Esophagus squamous epithelium (tissue), 5 donors: ENCODE measurements at places on chromosomes 6 and 20.
A peak's percentile ranks its signal among the peaks of the same experiment; 100 is the strongest.

DNA sequence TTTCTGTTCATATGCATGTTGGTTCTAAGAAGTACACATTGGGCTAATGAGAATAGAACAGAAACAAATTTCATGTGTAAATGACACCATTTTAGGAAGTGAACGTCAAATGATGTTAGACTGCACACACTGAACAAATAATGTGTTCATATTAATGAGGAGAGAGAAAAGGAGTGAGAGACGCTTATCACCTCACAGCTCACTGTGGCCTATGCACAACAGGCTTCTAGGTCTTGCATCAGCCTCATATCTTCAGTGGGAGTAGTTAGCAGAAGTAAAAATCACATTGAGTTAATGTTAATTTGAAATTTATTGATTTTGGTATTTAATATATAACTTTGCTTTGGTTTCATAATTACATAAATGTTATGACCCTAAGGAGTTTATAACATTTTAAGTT, 112.8 kb upstream of the FLRT3 start:
- H3K36me3 ChIP-seq = no peaks in the 10 kb centered on the region
- H3K4me1 ChIP-seq = no peaks in the 10 kb centered on the region
- no peak overlapping the region for H3K4me3 ChIP-seq
- no peak for DNase-seq

DNA sequence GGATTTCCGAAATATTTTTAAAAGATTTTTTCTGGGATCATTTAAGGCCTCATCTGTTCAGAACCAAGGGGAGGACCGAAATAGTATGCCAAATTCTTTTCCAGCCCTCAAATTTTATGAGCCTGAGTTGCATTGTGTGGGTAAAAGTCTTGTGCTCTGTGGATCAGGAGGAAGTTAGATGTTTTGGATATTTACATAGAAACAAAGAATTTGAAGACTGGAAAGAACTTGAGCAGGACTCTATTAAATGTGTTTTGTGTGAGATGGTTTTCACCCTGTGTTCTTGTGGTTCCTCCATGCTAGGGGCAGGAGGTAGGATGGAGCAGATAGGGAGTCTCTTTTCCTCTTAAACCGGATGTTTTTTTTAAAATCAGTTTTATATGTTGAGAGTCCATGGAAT, 329.1 kb downstream of the LAMA2 start:
- no peak overlapping the region for H3K27ac ChIP-seq
- no peaks in the 10 kb centered on the region for H3K27me3 ChIP-seq
- DNase-seq = no peak
- no peak overlapping the region for H3K4me3 ChIP-seq
- no peaks in the 10 kb centered on the region for H3K36me3 ChIP-seq

DNA sequence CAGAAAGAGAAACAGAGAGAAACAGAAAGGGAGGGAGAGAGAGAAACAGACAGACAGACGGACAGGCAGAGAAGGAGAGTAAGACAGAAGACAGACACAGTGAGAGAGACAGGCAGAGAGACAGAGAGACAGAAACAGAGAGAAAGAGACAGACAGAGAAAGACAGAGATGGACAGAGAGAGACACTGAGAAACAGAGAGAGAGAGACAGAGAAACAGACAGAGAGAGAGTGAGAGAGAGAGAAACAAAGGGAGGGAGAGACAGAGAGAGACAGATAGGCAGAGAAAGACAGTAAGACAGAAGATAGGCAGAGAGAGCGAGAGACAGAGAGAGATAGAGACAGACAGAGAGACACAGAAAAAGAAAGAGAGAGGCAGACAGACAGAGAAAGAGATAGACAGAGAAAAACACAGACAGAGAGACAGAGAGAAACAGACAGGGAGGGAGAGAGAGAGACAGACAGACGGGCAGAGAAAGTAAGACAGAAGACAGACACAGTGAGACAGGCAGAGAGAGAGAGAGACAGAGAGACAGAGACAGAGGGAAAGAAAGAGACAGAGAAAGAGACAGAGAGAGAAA, 753.4 kb upstream of the DEFB115 start:
- DNase-seq = no peak
- H3K36me3 ChIP-seq = no peaks in the 10 kb centered on the region
- no peak overlapping the region for H3K27ac ChIP-seq
- no peak overlapping the region for H3K4me3 ChIP-seq
- no peaks in the 10 kb centered on the region for H3K27me3 ChIP-seq

DNA sequence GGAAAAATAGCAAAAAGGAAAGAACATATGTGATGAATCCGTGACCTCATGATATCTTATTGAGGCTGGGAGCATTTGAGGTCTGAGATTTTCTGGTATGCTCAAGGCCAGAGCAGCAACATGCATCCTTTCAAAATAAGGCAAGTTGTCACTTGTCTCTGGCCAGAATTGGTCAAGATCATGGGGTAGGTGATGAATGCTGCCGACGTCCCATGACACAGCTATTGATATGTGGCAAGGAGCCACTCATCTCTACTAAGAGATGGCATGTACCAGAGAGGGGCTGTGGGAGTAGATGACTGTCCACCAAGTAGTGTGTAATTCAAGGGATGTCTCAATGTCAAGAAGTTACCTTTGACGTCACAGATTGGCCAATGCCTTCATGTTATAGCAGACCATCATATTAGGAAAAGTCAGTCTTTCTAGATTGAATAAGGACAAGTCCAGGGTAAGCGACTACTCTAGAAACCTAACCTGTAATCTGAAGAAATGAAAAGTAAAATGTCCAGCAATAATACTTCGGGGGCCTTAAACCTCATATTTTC, 527.4 kb downstream of the BMP2 start:
- no peak overlapping the region for H3K27ac ChIP-seq
- H3K36me3 ChIP-seq = no peaks in the 10 kb centered on the region
- no peak overlapping the region for H3K4me3 ChIP-seq
- no peak for DNase-seq

GRCh38 chr20:10673842-10674683, at the start of gene JAG1:
Gene JAG1 (minus strand): TSS chr20:10673999. CDS start chr20:10673530, 469 bp downstream.
- peak within 1 kb of the TSS; percentile 95 for H3K4me3 ChIP-seq
- peaks cover 50% of the 10 kb centered on the region for H3K4me1 ChIP-seq
- peak; percentile 58 for DNase-seq
- peaks cover 7% of the 10 kb centered on the region for H3K36me3 ChIP-seq

- no peaks in the 10 kb centered on the region for H3K4me1 ChIP-seq
- H3K4me3 ChIP-seq = no peak overlapping the region
- no peaks in the 10 kb centered on the region for H3K36me3 ChIP-seq
- H3K27me3 ChIP-seq = peaks cover 3% of the 10 kb centered on the region
- H3K27ac ChIP-seq = no peak overlapping the region
- DNase-seq = no peak
Measured at GRCh38 chr6:45806172-45806571, 209.5 kb downstream of the CLIC5 start.

DNA sequence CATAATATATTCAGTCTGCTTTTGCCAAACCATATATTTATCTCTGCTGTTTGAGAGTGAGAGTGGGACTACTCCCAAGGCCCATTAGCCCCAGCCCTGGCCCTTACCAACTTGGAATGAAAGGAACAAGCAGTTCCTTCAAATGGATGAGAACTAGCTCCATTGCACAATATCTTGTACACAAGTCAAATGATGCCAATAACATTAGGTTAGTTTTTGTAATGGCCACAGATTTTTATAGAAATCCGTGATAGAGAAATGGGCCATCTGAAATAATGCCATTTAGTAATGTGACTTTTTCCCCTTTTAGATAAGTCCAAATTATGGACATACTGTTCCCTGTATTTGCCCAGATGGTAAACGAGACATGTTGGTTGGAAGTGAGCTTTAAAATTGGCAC, 117.0 kb downstream of the MAP3K7 start:
- no peaks in the 10 kb centered on the region for H3K27me3 ChIP-seq
- no peak overlapping the region for H3K4me3 ChIP-seq
- no peaks in the 10 kb centered on the region for H3K4me1 ChIP-seq
- H3K36me3 ChIP-seq = no peaks in the 10 kb centered on the region

GRCh38 chr6:16836144-16836981, 75.1 kb upstream of the ATXN1 start:
- no peaks in the 10 kb centered on the region for H3K27me3 ChIP-seq
- H3K27ac ChIP-seq = peak overlapping the region; percentile 25
- no peaks in the 10 kb centered on the region for H3K4me1 ChIP-seq
- H3K4me3 ChIP-seq = peak overlapping the region; percentile 50
- no peaks in the 10 kb centered on the region for H3K36me3 ChIP-seq

DNA sequence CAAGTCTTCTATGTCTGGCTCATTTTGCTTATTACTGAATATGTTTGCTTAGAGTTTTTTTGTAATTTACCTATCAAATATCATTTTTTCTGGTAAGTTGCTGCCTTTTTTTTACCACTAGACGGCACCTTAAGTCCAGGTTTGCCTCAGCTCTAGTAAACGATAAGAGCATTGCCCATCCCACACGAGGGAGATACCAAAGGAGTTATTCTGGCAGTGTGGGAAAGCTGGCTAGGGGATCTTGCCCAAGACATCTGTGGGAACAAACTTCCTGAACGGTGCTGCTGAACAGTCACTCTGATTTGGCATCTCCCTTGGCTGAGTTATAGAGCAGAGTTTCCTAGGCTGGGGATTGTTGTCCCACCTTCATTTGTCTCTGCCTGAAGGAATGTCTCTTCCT, 306.4 kb downstream of the COL12A1 start:
- no peaks in the 10 kb centered on the region for H3K27me3 ChIP-seq
- no peaks in the 10 kb centered on the region for H3K4me1 ChIP-seq
- H3K36me3 ChIP-seq = no peaks in the 10 kb centered on the region
- DNase-seq = no peak

- peaks cover 14% of the 10 kb centered on the region for H3K4me1 ChIP-seq
- H3K4me3 ChIP-seq = no peak overlapping the region
- no peak for DNase-seq
- no peaks in the 10 kb centered on the region for H3K36me3 ChIP-seq
Measured at GRCh38 chr6:155201461-155202226, 62.2 kb upstream of the CLDN20 start.

DNA sequence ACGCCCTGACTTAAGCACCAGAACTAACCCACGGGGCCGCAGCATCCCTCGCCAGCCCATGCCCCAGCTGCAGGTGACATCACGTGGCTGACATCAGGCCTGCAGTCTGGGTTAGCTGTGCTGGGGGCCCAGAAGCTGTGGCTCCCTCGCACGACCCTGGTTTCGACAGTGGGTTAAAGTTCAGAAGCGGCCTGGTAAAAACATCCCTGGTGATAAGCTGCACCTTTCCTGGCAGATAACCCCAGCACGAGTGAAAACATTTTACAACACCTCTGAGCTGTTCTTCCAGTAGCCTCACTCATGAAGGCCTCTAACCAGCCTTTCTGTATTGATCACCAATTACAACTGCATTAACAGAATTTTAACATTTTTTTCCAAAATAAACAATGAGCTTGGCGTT, 136.4 kb upstream of the RREB1 start:
- H3K4me1 ChIP-seq = peaks cover 10% of the 10 kb centered on the region
- no peaks in the 10 kb centered on the region for H3K36me3 ChIP-seq
- H3K27ac ChIP-seq = peak overlapping the region; percentile 80

- no peak overlapping the region for H3K27ac ChIP-seq
- H3K4me3 ChIP-seq = no peak overlapping the region
- H3K36me3 ChIP-seq = no peaks in the 10 kb centered on the region
- no peaks in the 10 kb centered on the region for H3K27me3 ChIP-seq
Measured at GRCh38 chr6:32581315-32582095, 8.1 kb downstream of the HLA-DRB1 start.

DNA sequence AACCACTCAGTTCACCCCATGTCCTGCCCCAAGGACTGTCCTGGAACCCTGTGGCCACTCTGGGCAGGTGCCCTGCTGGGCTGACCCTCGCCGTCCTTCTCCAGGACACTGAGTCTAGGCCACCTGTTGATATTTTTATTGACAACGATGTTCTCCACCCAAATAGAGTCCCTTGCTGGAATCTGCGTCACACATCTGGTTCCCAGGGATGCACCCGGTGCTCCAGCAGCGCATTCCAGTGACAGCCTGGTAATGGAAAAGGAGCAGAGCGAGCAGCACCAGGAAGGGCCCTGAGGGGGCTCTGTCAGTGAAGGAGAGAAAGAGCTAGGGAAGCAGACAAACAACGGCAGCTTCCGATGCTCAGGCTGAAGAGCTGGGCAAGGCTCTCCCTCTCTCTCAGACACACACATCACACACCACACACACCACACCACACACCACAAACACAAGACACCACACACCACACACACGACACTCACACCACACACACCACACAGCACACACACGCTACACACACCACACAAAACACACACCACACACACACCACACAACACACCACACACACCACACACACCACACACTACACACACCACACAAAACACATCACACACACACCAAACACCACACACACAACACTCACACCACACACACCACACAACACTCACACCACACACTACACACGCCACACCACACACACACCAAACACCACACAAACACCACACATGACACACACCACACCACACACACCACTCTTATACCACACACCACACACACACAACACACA, 117.9 kb upstream of the THBS2 start:
- H3K4me1 ChIP-seq = peaks cover 22% of the 10 kb centered on the region
- H3K27me3 ChIP-seq = peaks cover 4% of the 10 kb centered on the region
- DNase-seq = no peak
- H3K36me3 ChIP-seq = no peaks in the 10 kb centered on the region
- no peak overlapping the region for H3K27ac ChIP-seq

DNA sequence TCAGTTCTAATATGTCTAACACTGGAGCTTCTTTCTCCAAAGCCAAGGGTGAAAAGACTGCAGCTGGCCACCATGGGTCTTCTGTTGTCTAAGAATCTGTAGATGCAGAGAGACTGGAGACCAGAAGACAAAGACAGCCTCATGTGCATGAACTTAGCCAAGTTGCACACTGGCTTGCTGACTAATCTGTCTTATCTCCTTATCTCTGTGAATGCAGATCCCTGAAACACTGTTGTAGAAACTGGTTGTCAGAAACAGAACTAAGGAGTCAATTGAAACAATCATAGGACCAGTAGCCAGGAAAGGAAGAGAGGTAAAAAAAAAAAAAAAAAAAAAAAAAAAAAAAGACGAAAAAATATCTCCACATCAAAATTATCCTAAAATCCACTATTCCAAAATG, 109.7 kb downstream of the BFSP1 start:
- no peaks in the 10 kb centered on the region for H3K27me3 ChIP-seq
- DNase-seq = no peak
- no peaks in the 10 kb centered on the region for H3K36me3 ChIP-seq
- H3K4me1 ChIP-seq = no peaks in the 10 kb centered on the region
- no peak overlapping the region for H3K4me3 ChIP-seq
- no peak overlapping the region for H3K27ac ChIP-seq

GRCh38 chr6:137291441-137291840, 72.3 kb upstream of the IFNGR1 start:
- H3K36me3 ChIP-seq = no peaks in the 10 kb centered on the region
- no peak for DNase-seq
- H3K27ac ChIP-seq = no peak overlapping the region
- no peaks in the 10 kb centered on the region for H3K27me3 ChIP-seq
- H3K4me1 ChIP-seq = no peaks in the 10 kb centered on the region

DNA sequence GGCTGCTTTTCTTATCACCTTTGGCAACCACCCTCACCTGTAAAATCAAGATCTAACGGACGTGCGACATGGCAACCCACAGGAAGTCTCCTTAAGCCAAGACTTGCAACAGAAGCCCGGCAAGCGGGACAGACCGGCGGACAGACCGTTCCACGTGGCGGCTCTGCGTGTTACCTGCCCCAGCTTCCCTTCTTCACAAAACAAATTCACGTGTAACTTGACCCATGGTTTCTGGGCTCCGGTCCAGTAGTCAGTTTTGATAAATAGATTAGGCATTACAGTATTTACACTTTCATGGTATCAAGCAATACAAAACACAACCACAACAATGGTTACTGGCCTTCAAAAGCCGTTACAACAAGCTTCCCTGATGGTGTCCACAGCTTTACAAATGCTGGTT, 133.8 kb downstream of the PRND start:
- H3K4me1 ChIP-seq = no peaks in the 10 kb centered on the region
- no peak overlapping the region for H3K27ac ChIP-seq
- DNase-seq = no peak
- H3K36me3 ChIP-seq = peaks cover 79% of the 10 kb centered on the region
- H3K4me3 ChIP-seq = no peak overlapping the region
